CD14-positive monocyte (primary cell): ENCODE measurements at places on chromosomes 3 and 15.

- no peak for DNase-seq
Observed at GRCh38 chr15:98358971-98359370, 289.4 kb upstream of the IGF1R start.

GRCh38 chr15:56798639-56799038 lies 65.3 kb upstream of the ZNF280D start:
- no peak for DNase-seq

DNA sequence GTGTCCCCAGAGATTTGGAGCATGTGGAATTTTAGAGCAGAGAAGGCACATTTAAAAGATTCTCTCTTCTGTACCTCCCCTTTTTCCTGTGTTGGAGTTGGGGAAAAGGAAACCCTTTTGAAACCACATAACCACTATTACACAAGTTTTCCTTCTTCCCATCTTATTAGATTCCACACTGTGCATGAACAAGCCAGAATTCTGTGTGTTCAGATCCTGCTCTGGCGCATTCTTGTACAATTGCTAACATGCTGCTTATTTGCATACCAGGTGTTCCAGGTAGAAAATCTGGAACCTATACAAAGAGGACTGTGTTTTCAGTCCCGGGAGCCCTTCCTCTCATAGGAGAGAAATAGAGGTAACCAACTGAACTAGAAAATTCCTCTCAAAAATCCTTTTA lies 2.6 kb upstream of the CIB2 start:
- no peak for DNase-seq

- peak; percentile 86 for DNase-seq
Observed at GRCh38 chr3:14947100-14947885, at the start of gene NR2C2. TSS of gene NR2C2 (plus strand) at chr3:14947583. CDS start at chr3:15003915, 56,332 bp downstream.

DNA sequence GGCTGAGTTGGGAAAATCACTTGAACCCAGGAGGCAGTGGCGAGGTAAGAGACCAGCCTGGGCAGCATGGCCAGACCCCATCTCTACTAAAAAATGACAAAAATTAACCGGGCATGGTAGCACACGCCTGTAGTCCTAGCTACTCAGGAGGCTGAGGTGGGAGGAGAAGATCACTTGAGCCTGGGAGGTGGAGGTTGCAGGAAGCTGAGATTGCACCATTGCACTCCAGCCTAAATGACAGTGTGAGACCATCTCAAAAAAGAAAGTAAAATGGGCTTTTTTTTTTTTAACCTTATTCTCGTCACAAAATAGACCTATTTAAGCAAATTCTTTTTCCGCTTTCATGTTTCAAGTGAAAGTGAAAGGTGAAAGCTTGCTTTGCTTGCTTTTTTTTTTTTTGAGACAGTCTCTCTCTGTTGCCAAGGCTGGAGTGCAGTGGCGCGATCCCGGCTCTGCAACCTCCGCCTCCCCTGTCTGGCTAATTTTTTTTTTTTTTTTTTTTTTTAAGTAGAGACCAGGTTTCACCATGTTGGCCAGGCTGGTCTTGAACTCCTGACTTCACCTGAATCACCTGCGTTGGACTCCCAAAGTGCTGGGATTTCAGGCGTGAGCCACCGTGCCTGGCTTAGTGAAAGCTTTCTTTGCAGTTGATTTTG lies 3.6 kb downstream of the PDIA3 start:
- peak; percentile 59 for DNase-seq

DNA sequence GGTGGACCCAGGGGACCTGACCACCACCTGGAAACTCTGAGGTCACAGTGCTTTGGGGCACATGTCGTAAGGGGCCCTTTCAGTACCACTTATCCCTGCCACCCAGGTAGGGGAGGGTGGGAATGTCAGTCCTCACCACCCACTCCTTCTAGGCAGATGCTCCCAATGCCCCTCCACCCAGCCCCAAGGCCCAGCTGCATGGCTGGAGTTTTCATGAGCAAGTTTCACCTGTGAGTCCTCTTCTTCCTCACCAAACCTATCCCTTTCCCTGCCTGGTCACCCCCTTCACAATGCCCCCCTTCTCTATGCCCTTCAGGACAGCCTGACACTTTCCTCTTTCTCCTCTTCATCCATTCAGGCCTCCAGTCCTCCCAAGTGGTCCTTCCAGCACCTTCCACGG lies 9.8 kb downstream of the FAM174B start:
- DNase-seq, result no peak

DNA sequence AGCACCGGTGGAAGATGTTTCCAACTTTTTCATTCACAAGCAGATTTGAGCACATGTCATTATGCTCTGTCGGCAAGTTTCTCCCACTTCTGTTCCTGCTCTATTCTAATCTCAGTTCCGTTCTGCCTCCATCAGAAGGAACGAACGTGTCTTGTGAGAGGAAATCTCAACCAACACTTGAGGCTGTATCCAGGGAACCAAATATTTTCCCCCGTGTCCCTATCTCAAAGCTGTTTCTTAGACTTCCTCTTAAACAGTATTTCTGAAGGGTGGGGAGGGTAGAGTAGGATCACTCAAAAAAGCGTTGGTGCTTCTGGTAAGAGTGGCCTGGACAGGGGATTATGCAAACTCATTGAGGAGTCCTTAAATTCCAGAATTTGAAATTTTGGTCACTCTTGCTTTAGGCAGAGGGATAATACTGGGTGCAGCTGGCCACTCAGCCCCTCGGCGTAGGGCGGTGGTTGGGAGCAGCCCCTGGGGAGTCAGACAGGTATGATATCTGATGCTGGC lies 54.9 kb downstream of the FRMD4B start:
- peak; percentile 46 for DNase-seq

DNA sequence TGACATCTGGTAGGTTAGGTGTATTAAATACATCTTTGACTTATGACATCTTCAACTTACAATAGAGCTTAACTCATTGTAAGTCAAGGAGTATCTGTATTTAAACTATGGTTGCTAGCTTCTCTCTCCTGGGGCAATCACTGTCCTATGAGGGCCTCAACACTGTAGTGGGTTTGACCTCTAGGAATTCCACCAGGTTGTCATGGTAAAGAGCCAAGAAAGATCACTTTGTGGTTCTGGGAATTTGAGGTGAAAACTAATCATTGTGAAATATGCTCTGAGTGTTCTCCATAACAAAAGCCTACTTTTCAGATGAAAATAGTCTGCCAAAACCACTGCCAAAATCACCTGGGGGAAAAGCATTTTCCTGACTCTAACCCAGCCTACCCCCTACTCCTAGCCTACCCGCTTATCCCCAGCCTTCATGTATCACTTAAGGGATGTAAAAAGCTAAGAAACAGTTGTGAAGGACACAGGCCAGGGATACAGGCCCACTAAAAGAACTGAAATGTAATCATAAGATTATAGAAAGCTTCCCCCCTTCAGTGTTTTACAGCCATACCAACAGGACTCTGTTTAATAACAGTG lies 723.8 kb downstream of the MECOM start:
- no peak for DNase-seq

GRCh38 chr3:61173676-61174075 lies 77.6 kb downstream of the FHIT start:
- DNase-seq, result no peak

DNA sequence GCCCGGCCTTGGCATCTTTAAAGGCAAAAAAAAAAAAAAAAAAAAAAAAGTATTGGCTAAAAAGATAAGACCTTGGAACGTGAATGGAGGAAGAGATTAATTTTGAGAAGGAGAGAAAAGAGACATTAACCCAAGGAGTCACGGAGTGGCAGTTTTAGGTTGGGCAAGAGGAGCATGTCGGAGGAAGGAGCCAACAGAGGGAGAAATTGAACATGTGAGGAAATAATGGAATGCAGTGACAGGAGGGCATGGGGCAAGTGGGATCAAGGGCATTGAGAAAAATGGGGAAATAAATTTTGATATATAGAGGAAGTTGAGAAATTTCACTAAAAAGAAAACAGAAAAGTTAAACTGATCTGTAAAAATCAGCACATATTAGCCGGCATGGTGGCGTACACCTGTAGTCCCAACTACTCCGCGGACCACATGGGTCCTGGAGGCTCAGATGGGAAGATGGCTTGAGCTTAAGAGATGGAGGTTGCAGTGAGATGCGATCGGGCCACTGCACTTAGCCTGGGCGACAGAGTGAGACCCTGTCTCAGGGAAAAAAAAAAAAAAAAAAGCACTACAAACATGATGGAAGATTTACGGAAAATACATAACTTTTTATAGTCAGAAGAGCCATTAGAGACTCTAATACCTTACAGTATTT lies 1.2 kb downstream of the HAUS2 start:
- peak; percentile 73 for DNase-seq

- no peak for DNase-seq
Observed at GRCh38 chr15:64004587-64004986, 41.7 kb downstream of the DAPK2 start.

GRCh38 chr3:115113367-115113766 lies 33.7 kb downstream of the ZBTB20 start:
- peak; percentile 15 for DNase-seq

DNA sequence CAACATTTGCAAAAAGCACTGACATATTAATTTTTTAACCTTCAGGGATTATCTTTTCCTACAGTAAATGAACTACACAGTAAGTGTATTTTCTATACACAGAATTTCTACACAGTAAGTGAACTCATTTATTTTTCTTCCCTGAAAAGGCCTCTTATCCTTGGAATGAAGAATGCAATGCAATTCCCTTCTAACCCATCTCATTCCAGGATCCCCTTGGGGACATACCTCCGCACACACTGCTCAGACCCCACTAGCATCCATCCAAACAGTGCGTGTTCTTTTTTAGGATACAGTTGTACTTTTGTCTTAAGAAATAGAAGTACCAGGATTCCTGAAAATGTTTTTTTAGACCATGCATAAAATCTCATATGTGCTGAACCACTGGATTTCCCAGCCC lies 152.8 kb downstream of the UACA start:
- no peak for DNase-seq

GRCh38 chr3:35784169-35784568 lies 144.8 kb downstream of the ARPP21 start:
- DNase-seq, result no peak

DNA sequence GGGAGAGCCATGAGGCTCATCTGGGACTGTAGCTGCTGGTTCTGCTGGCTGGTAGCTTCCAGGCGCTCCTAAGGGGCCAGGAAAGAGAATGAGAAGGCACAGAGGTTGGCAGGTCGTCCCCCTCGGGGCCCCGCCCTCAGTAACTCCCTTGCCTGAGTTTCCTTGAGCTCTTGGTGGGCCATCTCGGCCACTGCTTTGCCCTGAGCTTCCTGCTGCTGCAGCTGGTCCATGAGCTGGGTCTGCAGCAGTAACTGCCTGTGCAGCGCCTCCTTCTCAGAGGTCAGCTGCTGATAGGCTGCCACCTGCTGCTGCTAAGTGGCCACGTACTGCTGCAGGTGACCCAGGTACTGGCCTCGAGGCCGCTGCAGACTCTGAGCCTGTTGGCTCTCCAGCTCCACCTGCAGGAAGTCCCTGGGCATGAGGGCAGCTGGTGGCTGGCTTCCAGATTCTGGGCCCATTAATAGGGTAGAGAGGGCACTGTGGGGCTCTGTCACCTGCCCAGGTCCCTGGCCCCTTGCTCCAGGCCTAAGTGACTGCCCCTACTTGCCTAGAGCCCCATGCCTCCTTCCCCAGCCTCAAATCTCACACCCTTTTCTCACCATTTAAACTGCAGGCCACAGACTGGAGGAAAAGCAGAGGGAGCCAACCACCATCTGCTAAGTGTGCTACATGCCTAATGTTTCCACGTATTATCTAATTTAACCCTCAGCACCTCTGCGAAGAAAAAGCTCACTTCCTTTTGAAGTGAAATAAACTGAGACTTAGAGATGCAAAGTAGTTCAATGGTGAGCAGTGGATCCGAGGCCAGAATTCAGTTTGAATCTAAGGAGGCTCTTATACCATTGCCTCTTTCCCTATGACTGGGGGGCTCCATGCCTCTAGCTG lies 10.8 kb upstream of the VPS33B start:
- DNase-seq, result peak; percentile 40

- DNase-seq, result no peak
Observed at GRCh38 chr3:66439666-66440344, 61.0 kb downstream of the LRIG1 start.

- no peak for DNase-seq
Observed at GRCh38 chr3:16840101-16840424, 44.7 kb upstream of the PLCL2 start.

- no peak for DNase-seq
Observed at GRCh38 chr3:4245671-4246070, 57.5 kb upstream of the SETMAR start.

- DNase-seq, result no peak
Observed at GRCh38 chr3:46571684-46572083, 5.6 kb upstream of the LRRC2 start.

DNA sequence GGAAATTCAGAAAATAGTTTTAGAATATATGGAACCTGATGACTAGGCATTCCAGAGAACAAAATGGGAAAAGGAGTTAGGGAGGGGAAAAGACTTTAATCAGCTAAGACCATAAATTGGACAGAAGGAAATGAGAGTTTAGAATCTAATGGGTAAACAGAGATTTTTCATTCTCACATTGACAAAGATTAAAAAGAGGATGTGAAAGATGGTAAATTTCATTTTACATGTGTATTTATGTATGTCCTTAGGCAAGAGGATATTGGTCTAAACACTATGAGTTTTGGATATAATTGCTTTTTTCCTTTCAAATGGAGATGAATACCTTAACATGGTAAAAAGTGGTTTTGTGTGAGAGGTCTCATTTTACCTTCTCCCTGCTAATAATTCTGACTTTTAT lies 1021.9 kb downstream of the NSUN3 start:
- no peak for DNase-seq

DNA sequence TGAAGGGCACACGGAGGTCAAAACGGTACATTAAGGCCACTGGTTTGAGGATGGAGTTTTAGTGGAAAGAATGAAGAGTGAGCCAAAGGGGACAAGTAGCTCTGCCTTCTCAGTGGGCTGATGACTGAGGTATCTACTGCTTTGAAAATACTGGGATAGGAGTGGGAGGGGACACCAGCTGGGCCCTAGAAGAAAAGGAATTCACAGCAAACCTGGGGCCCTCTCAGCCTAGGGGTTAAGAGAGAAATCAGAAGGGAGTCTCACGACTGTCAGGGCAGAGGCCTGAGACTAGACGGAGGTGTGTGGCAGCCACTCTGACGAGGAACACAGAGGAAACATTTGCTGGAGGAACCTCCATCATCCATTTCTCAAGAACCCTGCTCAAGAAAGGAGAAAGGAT lies 75.1 kb downstream of the TNIK start:
- DNase-seq, result no peak

DNA sequence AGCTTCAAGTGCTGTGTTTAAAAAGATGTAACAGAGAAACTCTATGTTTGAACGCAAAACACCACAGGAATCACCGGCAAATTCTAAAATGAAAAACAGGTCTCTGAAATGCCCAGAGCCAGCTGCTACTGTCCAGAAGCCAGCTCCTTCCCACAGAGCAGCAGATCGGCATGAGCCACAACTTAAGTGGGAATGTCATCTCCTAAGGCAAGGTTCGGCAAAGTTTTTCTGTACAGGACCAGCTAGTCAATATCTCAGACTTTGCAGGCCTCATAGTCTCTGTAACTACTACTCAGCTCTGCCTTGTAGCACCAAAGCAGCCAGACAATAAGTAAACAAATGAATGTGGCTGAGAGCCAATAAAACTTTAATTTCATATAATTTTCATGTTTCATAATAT lies 4.9 kb downstream of the PLOD2 start:
- no peak for DNase-seq

DNA sequence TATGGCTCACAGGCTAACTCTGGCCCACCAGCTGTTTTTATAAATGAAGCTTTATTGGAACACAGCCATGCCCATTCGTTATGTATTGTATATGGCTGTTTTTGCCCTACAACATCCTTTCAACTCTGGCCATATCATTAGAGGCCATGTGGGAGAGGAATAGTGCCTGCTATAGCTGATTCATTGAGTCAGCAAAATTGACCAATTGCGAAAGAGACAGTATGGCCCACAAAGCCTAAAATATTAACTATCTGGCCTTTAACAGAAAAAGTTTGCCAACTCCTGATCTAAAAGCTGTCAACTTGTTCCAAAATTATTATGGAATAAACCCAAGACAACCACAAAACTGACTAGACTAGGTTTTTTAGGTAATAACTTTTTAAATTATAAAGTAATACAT lies 1.4 kb downstream of the NR1I2 start:
- no peak for DNase-seq
